ENCODE measurements at places on chromosomes 2 and 18.

DNA sequence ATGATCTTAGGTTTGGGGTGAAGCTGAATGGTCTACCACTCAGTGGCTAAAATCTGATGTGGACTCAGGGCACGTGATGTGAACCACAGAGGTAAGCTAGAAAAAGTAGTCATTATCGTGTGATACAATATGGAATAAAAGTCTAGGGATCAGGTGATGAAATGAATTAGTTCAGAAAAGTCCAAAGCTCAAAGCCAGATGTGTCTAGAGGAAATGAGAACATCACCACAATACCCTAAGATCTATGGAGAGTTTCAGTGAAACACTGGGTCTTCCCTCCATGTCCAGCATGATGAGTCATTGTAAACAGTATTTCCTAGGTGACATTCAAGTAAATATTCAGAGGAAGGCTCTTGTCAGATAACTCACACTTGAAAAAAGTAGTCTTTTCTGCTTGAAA lies 1257.4 kb upstream of the ZEB2 start:
- peak; percentile 35 for DNase-seq

- DNase-seq, result no peak
Measured at GRCh38 chr2:138323382-138324067, 178.0 kb upstream of the SPOPL start.

GRCh38 chr2:235958221-235958930 lies 209.8 kb downstream of the GBX2 start:
- DNase-seq, result no peak

DNA sequence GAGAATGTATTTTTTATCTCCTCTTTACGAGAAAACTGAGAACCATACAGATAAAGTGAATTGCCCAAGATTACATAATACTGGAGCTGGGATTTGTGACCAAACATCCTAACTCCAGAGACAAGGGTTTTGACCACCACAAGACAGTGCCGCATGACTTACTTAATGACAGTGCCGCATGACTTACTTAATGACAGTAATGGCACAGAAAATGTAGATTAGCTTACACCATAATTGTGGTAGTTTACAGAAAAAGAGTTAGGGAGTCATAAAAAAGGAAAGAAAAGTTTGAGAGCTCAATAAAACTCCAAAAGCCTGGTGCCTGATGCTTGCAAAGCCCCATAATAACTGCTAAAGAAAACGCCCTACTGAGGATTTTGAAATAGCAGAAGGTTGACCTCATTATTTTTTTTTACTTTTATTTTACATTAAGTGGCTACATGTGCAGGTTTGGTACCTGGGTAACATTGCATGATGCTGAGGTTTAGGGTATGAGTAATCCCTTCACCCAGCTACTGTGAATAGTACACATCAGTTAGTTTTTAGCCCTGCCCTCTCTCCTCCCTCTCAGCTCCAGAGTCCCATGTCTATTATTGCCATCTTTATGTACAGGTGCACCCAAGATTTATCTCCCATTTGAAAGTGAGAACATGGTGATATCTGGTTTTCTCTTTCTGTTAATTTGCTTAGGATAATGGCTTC lies 310.0 kb upstream of the UBE2E3 start:
- DNase-seq, result no peak

- DNase-seq, result peak; percentile 72
Measured at GRCh38 chr18:56565551-56566345, 72.6 kb downstream of the TXNL1 start.

DNA sequence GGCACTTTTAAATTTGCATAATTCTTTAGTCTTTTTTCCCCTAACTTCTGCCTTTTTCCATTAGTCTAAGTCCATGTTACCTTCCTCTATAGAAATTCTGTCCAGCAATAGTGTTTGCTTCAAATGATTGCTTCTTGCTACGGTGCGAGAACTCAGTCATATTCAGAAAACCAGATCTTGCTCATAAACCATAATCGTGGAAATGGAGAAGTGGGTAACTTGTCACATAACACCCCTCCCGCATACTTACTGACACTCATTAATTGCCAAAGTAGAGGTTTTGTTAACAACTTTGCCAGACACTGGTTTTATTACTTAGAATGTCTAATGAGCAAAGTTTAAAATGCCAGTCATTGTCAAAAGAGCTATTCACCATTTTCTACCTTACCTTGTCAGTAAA lies 94.3 kb upstream of the TWSG1 start:
- DNase-seq, result no peak

DNA sequence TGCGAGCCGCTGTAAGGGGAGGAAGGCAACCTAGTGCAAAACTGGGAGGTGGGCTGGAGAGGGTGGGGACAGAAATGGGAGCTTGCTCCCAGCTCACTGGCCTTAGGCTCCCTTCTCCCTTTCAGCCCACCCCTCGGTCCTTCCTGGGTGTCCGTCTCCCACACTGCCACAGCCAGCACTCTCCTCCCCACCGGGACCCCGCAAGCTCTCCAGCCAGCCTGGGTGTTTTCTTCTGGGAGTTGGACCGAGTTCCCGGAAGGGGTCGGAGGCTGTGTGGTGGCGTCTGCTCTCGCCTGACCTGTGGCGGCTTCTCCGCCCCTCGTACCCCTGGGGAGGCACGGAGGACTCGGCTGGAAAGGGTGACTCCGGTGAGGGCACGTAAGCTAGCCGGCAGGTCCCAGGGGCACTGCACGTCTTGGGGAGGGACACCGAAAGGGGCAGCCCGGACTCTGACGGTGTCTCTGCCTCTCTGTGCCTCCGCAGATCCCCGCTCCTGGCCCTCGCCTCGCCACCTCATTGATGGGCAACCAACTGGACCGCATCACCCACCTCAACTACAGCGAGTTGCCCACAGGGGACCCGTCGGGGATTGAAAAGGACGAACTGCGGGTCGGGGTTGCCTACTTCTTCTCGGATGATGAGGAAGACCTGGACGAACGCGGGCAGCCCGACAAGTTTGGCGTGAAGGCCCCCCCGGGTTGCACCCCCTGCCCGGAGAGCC lies 1.1 kb downstream of the LRATD1 start:
- no peak for DNase-seq

DNA sequence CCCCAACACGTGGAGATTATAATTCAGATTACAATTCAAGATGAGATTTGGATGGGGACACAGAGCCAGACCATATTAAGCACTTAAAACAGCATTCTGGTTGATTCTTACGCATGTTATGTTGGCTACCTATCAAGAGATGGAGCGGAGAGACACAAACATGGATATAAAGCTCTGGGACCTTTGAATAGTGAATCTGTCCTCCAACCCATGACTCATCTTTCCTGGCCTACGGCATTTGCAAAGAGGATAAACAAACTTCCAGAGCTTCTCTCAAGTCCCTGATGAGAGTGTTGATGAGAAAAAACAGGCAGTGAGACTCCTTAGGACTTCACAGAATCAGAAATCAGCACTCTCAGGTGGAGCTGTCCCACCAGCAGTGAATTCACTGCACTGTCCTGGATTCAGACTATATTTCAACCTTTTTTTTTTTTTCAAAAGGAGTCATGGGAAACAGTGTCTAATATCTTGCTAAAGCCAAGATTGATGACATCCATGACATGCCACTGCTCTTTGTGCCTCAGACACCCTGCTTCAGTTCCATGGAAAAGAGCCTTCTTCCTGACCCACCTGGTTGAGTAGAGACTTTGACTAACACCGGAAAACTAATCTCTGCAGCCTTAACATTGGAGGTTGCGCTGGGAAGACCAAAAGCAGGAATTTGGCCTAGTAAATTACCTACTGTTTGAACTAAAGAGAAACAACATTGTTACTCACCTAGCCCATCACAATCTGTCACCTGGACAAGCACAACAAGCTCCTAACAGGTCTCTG lies 62.1 kb upstream of the NPAS2 start:
- DNase-seq, result peak; percentile 91

GRCh38 chr18:61931654-61932379 lies 39.0 kb upstream of the RNF152 start:
- DNase-seq, result no peak
